ENCODE measurements at places on chromosomes 2 and 18.

DNA sequence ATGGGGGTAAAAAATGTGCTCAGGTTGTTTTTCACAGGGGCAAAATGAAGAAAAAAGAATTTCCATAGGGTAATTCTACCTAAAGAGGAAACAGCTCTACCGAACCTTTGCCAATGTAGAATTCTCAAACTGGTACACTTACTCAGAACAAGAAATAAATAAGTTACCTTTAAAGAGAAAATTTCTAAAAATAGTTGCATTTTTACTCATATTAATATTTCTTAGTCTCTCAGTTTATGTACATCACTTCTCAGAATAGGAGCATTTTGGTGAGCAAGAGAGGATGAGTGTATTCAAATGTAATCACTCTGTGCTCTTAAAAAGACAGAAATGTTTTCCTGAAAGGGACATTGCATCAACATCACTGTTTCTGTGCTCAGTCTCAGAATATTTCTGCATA is 574.7 kb upstream of the SLC8A1 start:
- DNase-seq, result no peak

GRCh38 chr2:167752734-167753133 is 494.7 kb downstream of the STK39 start:
- no peak for DNase-seq

- DNase-seq, result no peak
Observed at GRCh38 chr18:73355121-73355520, 487.3 kb upstream of the NETO1 start.

DNA sequence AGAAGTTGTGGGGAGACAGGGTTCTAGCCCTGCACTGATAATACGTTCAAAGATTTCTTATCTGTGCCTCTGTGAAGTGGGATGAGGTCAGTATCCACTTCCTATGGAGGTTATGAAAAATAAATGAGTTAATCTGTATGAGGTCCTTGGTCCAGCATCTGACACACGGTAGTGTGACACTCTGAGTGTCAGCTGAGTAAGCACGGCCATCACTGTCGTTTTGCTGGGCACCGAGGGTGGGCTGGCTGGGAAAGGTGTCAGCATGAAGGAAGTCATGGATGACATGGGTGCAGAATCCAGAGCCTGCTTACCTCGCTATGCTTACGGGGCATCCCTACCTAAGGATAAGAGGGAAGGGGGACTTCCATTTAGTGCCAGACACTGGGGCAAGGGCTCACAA is 150.3 kb downstream of the INHBB start:
- DNase-seq, result no peak

DNA sequence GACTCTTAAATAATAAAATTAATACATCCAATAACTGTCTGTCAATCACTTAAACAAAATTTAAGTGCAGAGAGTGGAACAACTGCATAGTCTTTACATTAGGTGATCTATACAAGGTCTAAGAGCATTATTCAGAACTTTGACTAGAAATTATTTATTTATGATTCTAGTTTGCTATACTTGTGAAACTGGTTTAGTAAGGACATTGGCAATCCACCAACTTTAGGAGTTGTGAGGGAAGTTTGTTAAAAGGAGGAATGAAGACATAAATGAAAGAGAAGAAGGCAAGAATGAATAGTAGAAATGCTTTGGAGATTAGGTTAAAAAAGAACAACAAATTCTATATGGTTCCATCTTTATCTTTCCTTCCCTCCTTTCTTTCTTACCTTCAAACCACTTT is 217.5 kb downstream of the GPD2 start:
- DNase-seq, result peak; percentile 69

All from epithelial cell of esophagus (primary cell).